Mesendoderm (in vitro differentiated cells): ENCODE measurements at places on chromosomes 4 and X.

DNA sequence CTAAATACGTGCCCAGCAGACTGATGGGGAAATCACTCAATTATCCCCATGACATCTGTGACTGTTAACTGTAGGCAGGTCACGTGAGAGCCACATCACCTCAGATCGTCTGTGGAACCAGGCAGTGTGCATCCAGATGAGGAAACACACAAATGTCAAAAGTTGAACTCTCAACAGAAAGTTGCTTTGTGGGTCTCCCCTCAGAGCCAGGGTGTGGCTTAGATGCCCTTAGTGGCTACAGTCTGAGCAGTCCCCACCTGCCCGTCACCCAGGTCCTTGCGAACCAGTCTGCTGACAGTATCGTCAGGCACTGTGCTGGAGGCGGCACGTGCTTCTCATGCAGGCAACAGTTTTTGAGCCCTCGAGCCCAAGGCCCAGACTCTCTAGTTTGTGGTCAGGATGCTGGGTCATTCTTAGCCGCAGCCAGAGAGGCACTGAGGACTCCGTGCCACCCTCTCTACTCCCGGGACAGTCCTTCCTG, 10.8 kb downstream of the TMEM187 start:
- no peak overlapping the region for H3K4me3 ChIP-seq
- H3K36me3 ChIP-seq = no peaks in the 10 kb centered on the region
- H3K27ac ChIP-seq = no peak overlapping the region
- H3K27me3 ChIP-seq = no peaks in the 10 kb centered on the region

DNA sequence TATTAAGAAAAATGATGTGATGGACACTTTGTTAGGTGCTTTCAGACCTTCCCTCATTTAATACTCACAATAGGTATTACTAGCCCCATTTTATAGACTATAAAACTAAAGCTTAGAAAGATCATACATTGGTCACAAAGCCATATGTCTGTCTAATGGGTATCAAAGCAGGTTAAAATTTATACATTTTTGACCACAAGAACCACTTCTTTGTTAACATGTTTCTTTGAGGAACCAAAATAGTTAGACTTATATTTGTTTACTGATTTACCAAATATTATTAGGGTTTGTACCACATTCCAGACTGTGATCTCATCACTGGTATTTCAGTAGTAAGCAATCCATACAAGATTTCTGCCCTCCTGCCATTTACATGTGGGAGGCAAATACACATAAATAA, 363.3 kb downstream of the NAF1 start:
- H3K27me3 ChIP-seq = no peaks in the 10 kb centered on the region
- no peak overlapping the region for H3K4me3 ChIP-seq

DNA sequence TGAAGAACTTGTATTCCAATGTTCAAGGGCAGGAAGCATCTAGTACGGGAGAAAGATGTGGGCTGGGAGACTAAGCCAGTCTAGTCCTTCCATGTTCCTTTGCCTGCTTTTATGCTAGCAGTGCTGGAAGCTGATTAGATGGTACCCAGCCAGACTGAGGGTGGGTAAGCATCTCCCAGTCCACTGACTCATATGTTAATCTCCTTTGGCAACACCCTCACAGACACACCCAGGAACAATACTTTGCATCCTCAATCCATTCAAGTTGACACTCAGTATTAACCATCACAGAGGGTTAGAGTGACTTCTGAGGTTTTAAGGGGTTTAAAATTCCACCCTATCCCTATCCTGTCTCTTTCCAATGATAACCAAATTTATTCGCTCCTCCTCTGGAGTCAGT, 6.5 kb downstream of the HMGN5 start:
- H3K27ac ChIP-seq = no peak overlapping the region
- no peaks in the 10 kb centered on the region for H3K36me3 ChIP-seq
- no peak overlapping the region for H3K4me3 ChIP-seq
- no peaks in the 10 kb centered on the region for H3K4me1 ChIP-seq

DNA sequence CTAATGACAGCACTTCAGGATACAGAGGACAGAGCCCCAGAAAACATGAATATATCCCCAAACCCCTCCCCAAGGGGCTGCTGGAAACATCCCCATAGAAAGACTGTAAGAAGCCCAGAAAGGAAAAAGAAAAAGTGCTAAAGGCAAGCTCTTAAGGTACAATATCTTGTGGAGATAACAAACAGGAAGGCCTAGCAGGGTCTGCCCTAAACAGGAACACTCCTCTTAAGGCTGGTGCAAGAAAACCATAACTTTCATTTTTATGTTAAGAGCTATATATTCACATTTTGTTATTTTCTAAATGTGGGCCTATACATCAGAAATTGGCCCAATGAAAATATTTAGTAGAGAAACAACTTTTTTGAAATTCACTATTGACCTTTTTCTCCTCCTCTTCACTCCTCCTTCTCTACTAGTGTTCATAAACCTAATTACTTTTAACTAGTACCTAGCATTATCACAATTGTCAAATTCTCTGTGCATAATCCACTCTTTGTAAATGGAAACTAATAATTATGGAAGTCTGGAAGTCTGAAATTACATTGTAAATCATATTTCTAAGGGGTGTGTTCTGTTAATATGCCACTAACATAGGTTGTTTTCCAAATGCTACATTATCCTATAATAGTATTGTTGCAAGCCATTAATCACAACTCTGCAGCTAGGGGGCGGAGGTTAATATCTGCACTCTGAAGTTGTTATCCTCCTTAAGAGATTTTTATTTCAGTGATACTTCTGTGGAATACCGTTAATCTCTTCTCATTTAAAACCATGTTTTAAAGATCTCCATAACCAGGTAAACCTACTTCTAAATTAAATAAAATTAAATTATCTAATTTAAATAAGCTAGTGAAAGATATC, 59.8 kb downstream of the CASK start:
- H3K4me1 ChIP-seq = no peaks in the 10 kb centered on the region
- no peaks in the 10 kb centered on the region for H3K27me3 ChIP-seq
- H3K27ac ChIP-seq = no peak overlapping the region
- no peaks in the 10 kb centered on the region for H3K36me3 ChIP-seq
- no peak for DNase-seq

- no peak for DNase-seq
- no peak overlapping the region for H3K4me3 ChIP-seq
- no peaks in the 10 kb centered on the region for H3K4me1 ChIP-seq
- H3K27me3 ChIP-seq = no peaks in the 10 kb centered on the region
- no peak overlapping the region for H3K27ac ChIP-seq
Observed at GRCh38 chrX:150813922-150814321, 84.5 kb downstream of the CD99L2 start.

DNA sequence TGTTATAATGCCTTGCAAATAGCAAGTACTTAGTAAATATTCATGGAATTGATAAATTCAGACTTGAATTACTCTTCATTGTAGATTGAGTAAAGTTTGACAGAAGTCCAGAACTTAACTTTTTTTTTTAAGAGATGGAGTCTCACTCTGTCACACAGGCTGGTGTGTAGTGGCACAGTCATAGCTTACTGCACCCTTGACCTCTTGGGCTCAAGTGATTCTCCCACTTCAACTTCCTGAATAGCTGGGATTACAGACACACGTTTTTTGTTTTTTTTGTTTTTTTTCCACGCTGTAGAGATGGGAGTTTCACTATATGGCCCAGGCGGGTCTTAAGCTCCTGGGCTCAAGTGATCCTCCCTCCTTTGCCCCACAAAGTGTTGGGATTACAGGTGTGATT, 32.1 kb downstream of the UBE2K start:
- no peak overlapping the region for H3K27ac ChIP-seq
- no peaks in the 10 kb centered on the region for H3K4me1 ChIP-seq
- no peak for DNase-seq

- no peaks in the 10 kb centered on the region for H3K36me3 ChIP-seq
- no peaks in the 10 kb centered on the region for H3K27me3 ChIP-seq
- H3K4me3 ChIP-seq = no peak overlapping the region
- DNase-seq = peak; percentile 3
- H3K4me1 ChIP-seq = no peaks in the 10 kb centered on the region
Observed at GRCh38 chrX:11460347-11460746, 167.1 kb downstream of the AMELX start.

GRCh38 chrX:53050841-53051240, 2.3 kb downstream of the GPR173 start:
- H3K27ac ChIP-seq = no peak overlapping the region
- no peaks in the 10 kb centered on the region for H3K27me3 ChIP-seq
- no peaks in the 10 kb centered on the region for H3K4me1 ChIP-seq
- H3K4me3 ChIP-seq = no peak overlapping the region

DNA sequence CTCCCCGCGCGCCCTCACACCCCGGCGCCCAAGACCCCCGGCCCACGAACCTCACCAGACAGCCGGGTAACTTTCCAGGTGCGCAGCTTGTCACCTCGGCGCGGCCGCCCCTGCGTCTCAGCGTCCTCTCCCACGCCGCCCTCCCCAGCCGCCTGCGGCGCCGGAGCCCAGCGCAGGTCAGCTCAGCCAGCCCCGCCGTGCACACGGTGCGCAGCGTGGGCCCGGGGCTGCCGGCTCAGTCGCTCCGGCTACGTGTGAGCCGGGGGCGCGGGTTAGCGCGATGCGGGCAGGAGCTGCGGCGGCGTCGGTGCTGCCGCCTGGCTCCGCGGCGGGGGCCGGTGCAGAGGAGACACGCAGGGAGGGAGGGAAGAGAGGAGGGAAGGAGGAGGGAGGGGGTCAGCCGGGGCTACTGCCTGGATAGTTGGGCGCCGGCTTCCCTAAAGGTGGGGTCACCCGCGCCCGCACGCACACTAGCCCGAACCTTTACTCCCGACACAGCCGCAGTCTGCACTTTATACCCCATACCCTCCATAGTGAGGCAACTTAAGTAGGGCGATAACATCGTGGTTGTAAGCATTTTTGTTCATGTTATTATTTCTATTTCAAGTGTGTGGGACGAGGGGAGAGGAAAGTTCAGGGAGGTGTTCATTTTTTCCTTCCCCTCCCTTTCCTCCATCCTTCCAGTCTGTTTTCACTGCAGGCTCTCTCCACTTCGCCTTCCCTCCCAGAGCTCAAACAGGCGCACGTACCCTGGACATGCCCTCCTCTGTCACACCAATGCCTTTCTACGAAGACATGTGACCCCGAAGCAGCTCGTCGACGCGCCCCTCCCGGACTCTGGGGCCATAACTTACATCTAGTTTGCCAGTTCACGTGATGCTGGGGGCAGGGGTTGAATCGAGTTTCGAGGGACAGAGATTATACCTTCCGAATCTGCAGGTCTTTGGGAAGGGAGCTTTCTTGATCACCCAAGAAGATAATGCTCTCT, at the start of gene PRKG2:
Gene PRKG2, minus strand, starts transcription at position 342 of the 988 bp plus-strand sequence. CDS start 10,175 bp downstream, outside the sequence.
- peak within 1 kb of the TSS; percentile 50 for H3K4me3 ChIP-seq
- H3K27ac ChIP-seq = no peak within 1 kb of the TSS
- no peaks in the 10 kb centered on the region for H3K36me3 ChIP-seq
- peak; percentile 42 for DNase-seq

GRCh38 chr4:139532947-139533346, 23.1 kb downstream of the SETD7 start:
- no peaks in the 10 kb centered on the region for H3K36me3 ChIP-seq
- no peak overlapping the region for H3K4me3 ChIP-seq
- DNase-seq = no peak
- H3K27me3 ChIP-seq = no peaks in the 10 kb centered on the region
- H3K4me1 ChIP-seq = no peaks in the 10 kb centered on the region
- no peak overlapping the region for H3K27ac ChIP-seq

DNA sequence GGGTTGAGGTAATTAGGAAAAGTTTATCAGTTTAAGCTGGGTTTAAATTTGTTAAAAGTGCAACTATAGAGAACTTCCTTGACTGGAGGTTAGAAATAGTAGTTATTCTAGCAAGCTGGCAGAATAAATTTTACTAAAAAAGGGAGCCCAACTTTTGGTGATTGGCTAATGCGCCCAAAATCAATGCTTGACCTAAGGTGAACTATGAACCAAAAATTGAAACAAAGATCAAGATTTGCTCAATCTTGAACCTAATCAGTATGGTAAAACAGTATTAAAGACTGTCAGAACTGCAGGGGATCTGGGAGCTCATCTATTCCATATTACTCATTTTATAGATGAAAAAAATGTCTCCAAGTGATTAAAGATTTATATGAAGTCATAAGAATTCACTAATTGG, 6.1 kb upstream of the SPATA18 start:
- no peaks in the 10 kb centered on the region for H3K27me3 ChIP-seq
- no peaks in the 10 kb centered on the region for H3K4me1 ChIP-seq
- H3K36me3 ChIP-seq = no peaks in the 10 kb centered on the region
- DNase-seq = no peak
- H3K27ac ChIP-seq = no peak overlapping the region
- no peak overlapping the region for H3K4me3 ChIP-seq

- H3K27me3 ChIP-seq = no peaks in the 10 kb centered on the region
- no peak for DNase-seq
- H3K4me3 ChIP-seq = peak overlapping the region; percentile 86
- H3K36me3 ChIP-seq = no peaks in the 10 kb centered on the region
Observed at GRCh38 chrX:47146121-47146935, 1.3 kb downstream of the RBM10 start.

- DNase-seq = no peak
- H3K4me3 ChIP-seq = no peak overlapping the region
- peaks cover 7% of the 10 kb centered on the region for H3K4me1 ChIP-seq
Observed at GRCh38 chr4:99710681-99711345, 53.2 kb upstream of the C4orf54 start.

- no peaks in the 10 kb centered on the region for H3K27me3 ChIP-seq
- H3K4me1 ChIP-seq = no peaks in the 10 kb centered on the region
- H3K4me3 ChIP-seq = no peak overlapping the region
- H3K36me3 ChIP-seq = no peaks in the 10 kb centered on the region
- no peak overlapping the region for H3K27ac ChIP-seq
Observed at GRCh38 chr4:158861281-158861680, 92.5 kb downstream of the FNIP2 start.

- H3K4me1 ChIP-seq = no peaks in the 10 kb centered on the region
- H3K27me3 ChIP-seq = no peaks in the 10 kb centered on the region
- no peak overlapping the region for H3K4me3 ChIP-seq
- H3K36me3 ChIP-seq = no peaks in the 10 kb centered on the region
- no peak overlapping the region for H3K27ac ChIP-seq
- DNase-seq = peak; percentile 86
Observed at GRCh38 chrX:51144828-51145442, 187.7 kb upstream of the NUDT10 start.

GRCh38 chr4:16297003-16297402, 70.7 kb upstream of the TAPT1 start:
- no peaks in the 10 kb centered on the region for H3K36me3 ChIP-seq
- H3K27ac ChIP-seq = no peak overlapping the region
- H3K4me1 ChIP-seq = peaks cover 4% of the 10 kb centered on the region
- no peaks in the 10 kb centered on the region for H3K27me3 ChIP-seq
- no peak overlapping the region for H3K4me3 ChIP-seq

GRCh38 chrX:14398725-14399124, 130.6 kb upstream of the GLRA2 start:
- DNase-seq = no peak
- H3K4me3 ChIP-seq = no peak overlapping the region
- no peaks in the 10 kb centered on the region for H3K4me1 ChIP-seq
- no peaks in the 10 kb centered on the region for H3K36me3 ChIP-seq

DNA sequence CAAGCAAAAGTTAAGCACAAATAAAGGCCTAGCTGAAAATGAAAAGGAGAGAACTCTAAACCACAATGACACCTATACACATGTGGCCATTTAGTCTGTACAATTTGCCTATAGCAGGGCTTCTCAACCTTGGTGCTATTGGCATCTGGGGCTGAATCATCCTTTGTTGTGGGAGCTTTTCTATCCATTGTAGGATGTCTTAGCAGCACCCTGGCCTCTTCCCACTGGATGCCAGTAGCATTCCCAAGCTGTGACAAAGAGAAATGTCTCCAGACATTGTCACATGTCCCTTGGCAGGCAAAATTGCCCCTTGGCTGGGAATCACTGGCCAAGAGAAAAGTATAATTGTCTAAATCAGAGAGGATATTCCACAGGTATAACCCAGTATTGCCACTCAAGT, 13.5 kb upstream of the PRPS2 start:
- H3K27me3 ChIP-seq = no peaks in the 10 kb centered on the region
- peak; percentile 61 for DNase-seq
- H3K27ac ChIP-seq = no peak overlapping the region
- no peaks in the 10 kb centered on the region for H3K4me1 ChIP-seq

- no peak for DNase-seq
- H3K27me3 ChIP-seq = no peaks in the 10 kb centered on the region
- H3K27ac ChIP-seq = no peak overlapping the region
- H3K4me3 ChIP-seq = no peak overlapping the region
Observed at GRCh38 chr4:98383431-98384106, 122.4 kb downstream of the RAP1GDS1 start.
